ENCODE measurements at places on chromosomes 12 and 14.
A peak's percentile ranks its signal among the peaks of the same experiment; 100 is the strongest.

DNA sequence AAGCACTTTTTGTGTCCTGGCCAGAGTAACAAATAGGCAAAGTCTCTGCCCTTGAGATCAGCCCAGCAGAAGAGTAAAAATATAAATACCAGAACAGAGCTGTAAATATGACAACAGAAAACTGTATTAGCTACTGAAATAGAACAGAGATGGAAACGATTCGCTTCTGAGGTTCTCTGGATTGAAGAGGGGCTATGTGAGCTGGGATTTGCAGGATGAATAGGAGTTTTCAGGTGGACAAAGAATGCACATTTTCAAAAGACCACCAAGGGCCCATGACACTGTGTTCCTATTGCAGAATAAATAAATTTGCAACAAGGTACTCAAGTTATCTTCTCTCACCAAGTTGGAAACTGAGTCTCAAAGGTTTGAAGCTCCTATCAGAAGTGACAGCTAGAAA, 176.6 kb downstream of the BCL11B start:
- no peak for DNase-seq

GRCh38 chr12:64587447-64587846, 22.8 kb upstream of the RASSF3 start:
- no peak for DNase-seq

DNA sequence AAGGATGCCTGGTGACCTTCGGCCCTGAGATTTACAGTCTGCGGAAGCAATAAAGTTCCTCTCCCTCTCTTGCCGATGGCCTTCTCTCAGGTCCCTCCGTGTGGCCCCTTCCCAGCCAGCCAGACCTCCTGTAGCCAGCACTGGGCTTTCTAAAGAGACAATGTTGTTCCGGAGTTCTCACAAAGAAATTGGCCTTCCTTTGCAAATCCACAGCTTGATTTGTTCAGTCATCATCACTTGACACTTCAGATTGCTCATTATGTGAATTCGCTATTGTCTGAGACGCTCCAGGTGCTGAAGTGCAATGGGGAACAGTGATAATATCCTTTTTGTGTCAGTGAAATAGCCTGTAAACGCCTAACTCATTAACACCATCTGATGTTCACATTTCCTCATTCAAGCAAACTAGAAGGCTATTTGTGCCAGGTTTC, 43.7 kb upstream of the GPHB5 start:
- no peak for DNase-seq

DNA sequence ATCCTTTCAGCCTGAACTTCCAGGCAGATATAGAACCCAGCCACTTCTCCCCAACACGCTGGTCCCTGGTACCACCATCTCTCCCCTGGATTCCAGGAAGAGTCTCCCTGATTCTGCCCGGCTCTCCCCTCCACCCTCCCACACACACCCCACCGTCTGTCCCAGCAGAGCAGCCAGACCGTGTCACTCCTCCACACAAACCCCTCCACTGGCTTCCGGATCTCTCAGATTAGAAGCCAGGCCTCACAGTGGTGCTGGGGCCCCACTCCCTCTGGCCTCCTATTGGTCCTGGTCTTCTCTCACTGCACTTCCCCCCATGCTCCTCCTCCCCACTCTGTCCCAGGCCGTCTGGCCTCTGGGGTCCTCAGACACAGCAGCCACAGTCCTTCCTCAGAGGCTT, 52.4 kb upstream of the CDKN3 start:
- no peak for DNase-seq

DNA sequence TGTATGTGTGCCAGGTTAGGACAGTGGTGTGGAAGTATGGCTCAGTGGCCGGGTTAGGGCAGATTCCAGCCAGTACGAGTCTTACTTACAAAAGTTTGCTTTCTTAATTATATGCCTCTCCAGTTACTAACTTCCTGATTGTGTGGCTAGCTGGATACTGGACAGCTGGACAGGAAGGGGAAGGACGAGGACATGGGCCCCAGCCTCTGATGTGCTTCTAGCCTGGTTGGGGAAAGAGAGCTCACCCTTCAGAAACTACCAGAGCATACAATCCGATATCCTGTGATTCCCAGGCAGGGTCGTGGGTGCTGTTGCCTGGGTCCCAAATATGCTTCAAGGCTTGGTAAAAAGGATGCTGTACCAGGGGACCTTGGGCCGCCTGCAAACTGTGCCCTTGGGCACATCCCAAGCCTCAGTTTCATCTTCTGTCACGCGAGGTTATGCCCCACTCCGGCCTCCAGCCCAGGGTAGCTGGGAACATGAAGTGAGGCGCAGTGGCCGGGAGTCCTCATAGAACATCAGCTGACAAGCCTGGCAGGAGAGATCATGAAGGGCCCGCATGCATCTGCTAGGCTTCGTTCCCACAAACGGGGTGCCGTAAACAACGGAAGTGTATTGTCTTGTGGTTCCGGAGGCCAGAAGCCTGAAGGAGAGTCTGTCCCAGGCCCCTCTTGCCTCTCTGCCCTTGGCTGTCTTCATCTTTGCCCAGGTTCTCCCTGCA, 23.2 kb upstream of the RIN3 start:
- peak; percentile 67 for DNase-seq

DNA sequence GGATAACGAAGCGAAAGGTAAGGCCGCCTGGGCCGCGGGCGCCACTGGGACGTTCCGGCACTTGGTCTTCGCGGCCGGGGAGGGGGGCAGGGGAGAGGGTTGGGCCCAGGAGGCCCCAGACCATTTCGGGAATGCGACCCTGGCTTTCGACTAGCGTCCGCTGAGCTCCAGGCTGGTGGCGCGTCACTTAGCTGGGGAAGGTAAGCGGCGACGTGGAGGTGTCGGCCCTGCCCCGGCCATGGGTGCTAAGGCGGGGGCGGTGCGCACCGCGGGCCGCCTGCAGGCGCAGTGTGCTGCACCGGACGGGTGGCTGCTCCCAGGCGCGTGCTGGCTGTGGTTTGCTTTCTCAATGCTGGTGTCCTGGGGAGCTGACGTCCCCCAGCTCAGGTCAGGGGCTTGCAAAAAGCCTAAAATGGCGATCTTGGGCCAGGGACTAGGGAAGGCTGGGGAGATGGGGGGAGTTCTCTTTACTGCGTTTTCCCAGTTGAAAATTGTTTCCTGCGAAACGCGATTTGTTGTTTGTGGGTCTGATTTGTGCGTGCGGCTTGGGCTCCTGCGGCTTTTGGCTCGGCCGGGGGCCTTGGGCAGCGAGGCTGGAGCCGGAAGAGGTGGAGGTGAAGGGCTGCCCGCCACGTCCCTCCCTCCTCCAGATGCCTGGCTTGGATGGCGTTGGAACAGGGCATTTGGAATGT, 1.2 kb downstream of the HOXC10 start:
- DNase-seq, result no peak

- no peak for DNase-seq
These were observed 183.8 kb downstream of the CCDC59 start for GRCh38 chr12:82174383-82174782.

DNA sequence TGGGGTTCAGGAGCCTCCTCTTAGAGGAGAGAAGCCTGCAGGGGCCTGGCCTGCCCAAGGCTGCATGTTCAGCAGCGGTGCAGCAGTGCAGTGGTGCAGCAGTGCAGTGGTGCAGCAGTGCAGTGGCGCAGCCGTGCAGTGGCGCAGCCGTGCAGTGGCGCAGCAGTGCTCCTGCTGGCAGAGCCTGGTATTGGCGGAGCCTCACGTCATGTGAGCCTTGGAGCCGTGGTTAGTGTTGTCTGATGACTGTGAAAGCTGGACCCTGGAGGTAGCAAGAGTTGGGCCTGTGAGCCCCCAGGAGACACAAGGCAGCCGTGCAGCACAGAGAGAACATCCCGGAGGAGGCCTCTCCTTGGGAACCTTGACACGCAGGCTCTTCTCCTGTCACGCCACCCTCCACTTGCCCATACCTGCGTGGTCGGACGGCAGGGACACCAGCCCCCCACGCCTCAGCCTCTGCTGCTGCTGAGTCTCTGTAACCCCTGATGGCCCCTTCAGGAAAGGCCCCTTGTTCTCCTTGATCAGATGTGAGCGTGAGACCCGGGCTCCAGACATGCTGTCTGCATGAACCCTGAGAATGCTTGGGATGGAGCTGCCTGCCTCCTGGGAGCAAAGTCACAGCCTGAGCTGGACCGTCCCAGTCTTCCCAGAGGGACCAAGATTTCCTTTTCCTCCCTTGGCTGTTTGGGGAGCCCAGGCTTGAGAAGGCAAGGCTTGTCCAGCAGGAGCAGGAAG, 193.7 kb downstream of the KIF26A start:
- no peak for DNase-seq

DNA sequence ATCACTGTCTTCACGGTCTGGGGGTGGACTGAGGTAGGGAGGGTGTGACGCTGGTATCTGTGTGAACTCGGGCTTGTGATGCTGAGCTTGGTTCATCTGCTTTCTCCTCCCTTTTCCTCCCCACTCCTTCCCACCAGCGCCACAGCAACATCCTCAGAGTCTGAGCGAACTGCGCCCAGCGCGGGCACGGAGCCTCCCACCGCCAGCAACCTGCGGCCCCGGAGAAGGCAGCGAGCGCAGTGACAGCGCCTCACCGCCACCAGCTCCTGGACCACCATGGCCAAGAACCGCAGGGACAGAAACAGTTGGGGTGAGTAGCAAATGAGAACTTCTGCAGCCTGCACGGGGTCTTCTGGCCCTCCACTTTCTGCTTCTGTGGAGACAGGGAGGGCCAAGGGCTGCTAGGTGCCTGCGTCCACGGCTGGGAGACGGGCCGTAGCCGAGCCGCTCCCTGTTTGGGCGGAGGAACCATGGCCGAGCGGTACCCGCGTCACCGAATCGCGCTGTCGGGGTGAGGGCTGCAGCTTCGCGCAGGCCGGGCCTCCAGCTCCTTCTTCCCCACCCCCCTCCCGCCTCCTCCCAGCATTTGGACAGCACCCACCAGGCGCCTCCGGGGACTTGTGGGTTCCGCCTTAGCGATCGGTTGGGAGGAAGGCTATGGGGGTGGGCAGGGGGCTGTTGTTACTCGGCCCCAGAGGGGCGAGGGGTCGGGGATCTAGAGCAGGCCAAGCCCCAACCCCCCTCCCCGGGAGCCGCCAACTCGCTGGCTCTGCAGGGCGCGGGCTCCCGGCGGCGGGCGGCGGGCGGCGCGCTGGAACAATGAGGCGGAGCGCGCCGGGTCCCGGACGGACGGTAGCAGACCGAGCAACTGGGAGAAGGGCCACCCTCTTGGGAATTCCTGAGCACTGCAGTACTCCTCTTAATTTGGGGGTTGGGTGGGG, at the start of gene ATL1:
Gene ATL1 (plus strand): TSS at position 156 of the 941 bp plus-strand sequence. CDS start 121 bp downstream, at position 277.
- DNase-seq, result peak; percentile 88

DNA sequence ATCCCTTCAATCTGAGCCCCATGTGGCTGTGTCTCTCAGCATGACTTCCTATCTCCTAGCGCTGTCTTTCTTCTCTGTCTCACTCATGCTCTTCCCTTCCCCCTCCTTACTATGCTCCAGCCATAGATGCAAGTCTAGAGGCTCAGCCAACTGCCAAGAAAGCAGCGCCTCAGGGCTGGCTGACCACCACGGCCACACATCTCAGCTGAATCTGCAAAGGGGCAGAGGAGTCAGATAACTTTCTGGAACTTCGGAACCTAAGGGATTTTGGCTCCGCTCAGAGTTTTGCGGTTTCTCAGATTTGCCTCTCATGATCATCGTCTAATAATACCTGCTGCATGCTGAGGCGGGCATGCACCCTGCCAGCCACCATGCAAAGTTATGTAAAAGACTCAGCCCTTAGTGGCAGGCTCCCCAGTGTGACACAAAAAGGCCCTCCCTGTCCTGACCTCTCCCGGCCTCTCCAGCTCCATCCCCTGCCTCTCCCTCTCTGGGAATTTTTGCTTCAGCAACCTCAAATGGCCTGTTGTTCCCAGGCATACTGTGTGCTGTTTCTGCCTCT, 5.0 kb upstream of the FGF6 start:
- DNase-seq, result no peak

DNA sequence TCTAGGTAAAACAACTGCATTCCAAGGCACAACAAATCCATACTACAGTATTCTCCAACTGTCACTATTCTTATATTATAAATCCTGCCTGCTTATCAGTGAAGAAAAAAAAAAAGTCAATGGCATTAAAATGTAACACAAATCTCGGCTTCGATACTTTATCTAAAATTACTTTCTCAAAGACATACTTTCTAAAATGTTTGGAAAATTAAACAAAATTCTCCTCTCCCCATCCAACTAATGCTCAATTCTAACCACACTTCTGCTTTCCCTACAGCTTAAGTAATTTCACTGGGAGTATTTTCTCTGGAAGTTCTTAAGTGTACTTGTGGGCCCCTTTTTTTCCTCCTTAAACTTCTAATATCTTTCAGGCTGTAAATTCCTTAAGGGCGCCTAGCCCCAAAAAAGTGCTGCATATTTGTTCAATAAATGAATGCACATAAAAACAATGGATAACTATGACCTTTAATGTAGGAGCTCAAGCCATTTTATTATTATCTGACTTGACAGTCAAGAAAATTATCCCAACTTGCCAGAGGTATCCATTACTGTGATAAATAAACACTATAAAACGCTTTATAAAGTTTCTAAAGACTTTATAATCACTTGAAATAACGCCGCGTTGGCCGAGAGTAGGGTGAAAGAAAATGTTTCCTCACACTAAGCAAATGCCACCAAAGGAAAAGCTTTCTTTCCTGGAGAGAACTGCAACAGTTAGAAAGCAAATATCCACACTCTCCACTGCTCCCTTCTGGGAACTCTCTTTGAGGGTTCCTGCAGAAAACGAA, 977 bp downstream of the HEATR5A start:
- no peak for DNase-seq

GRCh38 chr12:12704593-12705230, 8.7 kb upstream of the GPR19 start:
- DNase-seq, result no peak

DNA sequence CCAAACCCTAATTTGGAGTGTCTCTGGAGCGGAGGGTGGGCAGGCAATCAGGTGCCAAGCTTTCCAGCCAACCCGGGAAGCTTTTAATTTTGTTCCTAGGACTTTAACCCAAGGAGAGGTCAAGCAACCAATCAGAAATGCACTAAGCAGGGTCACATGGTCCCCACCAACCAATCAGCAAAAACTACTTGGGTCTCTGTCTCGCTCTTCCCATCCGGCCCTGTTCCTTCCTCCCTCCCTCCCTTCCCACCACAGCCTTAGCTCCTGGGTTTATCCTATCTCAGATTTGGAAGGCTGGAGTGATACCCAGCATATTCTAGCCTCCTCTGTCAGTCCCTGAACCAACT, 7.3 kb downstream of the HOXC5 start:
- no peak for DNase-seq

- DNase-seq, result no peak
These were observed 139.8 kb downstream of the NEDD1 start for GRCh38 chr12:97046901-97047300.

DNA sequence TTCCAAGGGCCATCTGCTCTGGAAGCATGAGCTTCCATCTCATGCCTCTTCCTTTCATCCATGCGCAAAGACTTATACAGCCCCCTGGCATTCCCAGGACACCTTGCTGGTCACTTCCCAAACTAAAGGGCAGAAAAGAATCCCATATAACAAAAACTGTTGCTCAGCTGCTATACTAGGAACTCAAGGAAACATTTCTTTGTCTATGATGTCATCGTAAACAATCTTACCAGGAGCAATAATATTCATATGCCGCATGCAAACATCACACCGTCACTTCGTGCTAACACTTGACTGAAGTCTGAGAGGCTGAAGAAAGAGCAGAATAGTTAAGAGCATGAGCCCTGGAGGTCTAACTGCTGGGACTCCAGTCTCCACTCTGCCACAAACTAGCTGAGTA, 50.5 kb upstream of the CDKN3 start:
- DNase-seq, result no peak

GRCh38 chr14:92719421-92719820, 29.0 kb downstream of the LGMN start:
- DNase-seq, result no peak
